ENCODE measurements at places on chromosomes 3 and 15. TPM values are rescaled to one million over a fixed set of nuclear protein-coding genes. Genes with fewer than 3 reads are reported as not detected.

- no peak for DNase-seq
Observed at GRCh38 chr15:62446984-62447383, 281.9 kb upstream of the C2CD4B start.

DNA sequence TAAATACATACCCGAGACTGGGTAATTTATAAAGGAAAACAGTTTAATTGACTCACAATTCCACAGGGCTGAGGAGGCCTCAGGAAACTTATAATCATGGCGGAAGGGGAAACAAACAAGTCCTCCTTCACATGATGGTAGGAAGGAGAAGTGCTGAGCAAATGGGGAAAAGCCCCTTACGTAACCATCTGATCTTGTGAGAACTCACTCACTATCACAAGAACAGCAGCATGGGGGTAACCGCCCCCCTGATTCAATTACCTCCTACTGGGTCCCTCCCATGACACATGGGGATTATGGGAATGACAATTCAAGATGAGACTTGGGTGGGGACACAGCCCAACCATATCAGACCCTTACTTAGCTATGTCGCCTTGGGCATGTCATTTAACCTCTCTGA, 27.7 kb downstream of the SCG3 start:
- no peak for DNase-seq

DNA sequence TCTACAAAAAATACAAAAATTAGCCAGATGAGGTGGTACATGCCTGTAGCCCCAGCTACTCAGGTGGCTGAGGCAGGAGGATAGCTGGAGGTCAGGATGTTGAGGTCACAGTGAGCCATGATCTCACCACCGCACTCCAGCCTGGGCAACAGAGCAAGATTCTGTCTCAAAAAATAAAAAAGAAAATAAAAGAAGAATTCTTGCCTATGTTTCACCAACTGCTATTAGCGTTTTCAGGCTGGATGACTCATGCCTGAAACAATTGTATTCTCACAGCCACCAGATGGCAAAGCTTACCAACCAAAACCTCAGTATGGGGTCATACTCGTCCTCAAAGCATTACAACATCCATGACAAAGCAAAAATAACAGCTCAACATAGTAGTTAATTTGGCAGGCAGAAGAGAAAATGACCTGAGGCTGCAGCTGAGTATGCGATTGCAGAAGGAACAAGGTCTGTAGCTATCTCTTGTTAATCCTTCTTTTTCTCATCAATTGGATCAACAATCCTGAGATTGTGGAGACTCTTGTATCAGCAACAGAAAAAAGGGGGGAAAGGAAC, 52.2 kb downstream of the TP53BP1 start:
- DNase-seq: peak; percentile 64

GRCh38 chr3:159779883-159780282, 208.8 kb upstream of the IL12A start:
- no peak for DNase-seq

GRCh38 chr15:73246898-73247297, 121.9 kb downstream of the HCN4 start:
- DNase-seq: no peak

- DNase-seq: no peak
Observed at GRCh38 chr3:185732782-185733181, 92.1 kb downstream of the IGF2BP2 start.

DNA sequence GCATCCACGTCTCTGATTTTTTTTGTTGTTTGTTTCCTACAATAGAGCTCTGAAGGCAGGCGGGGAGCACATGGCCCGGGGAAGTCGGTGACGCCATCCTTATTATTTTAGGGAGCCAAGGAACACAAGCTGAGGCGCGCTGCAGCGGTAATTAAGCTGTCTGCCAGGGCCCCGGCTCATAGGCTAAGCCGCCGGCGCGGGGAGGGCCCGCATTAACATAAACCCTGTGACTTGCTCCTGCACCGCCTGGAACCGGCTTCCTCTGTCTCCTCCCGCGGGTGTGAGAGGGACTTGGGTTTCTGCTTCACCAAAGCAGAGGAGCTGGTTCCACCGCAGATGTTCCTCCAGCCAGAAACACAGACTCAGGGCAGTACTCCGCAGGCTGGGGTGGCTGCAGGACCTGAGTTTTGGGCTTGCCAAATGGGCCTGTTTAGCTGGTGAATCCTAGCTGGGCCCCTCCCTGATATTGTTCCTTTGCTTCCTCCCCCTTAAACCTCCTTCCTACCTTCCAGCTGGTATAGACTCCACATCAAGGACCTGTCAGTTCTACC, 25.3 kb downstream of the ANP32A start:
- peak; percentile 55 for DNase-seq

Gene ITIH1
- total RNA-seq: not detected

All from body of pancreas (tissue), 4 donors.